T-helper 17 cell (primary cell): ENCODE measurements at places on chromosomes 1 and 21. TPM values are rescaled to one million over a fixed set of nuclear protein-coding genes. Genes with fewer than 3 reads are reported as not detected.

- DNase-seq, result no peak
Measured at GRCh38 chr1:228753786-228754360, 18.6 kb downstream of the RHOU start.

NSL1 gene
- 18.6 TPM for total RNA-seq

ADCY10 gene
- total RNA-seq, result 1.4 TPM

OR2T8 gene
- total RNA-seq, result 0.30 TPM

LCE1C gene
- not detected for total RNA-seq

AMIGO1 gene
- total RNA-seq, result 6.2 TPM

DNA sequence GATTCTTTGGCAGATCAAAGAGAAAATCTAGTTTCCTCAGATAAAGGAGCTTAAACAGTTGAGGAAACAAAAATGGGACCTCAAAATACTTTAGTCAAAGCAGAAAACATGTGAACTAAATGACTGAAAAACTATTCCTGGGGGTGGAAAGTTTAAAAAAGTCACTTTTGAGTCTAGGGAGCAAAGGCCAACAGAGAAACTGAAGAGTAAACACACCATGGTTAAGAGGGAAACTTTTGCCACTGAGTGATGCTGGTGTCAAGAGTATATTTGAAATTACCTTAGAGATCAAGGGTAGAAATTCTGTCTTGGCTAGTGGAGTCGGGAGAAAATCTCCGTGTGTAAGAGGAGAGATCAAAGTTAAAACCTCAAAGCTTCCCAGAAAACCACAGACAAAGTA lies 501.2 kb upstream of the ADGRL4 start:
- DNase-seq, result no peak

CYP4X1 gene
- not detected for total RNA-seq

DPM3 gene
- total RNA-seq, result 32.1 TPM

GRCh38 chr1:5494518-5494917 lies 497.7 kb downstream of the NPHP4 start:
- DNase-seq, result no peak

DNA sequence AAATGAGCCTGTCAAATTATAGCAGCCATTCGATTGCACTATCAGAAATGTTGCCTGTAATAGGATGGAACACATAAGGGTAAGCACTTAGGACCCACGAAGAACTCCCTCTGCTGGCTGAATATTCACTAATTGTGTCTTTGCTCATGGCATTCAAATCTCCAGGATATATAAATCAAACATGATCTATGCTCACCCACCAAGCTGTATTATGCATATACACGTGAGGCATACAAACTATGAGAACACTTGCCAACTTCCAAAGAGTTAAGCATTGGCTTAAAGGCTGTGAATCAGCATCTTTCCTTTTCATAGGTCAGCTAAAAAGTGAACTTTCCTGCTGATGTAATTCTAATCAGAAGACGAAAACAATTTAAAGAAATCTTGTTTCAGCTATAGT lies 34.5 kb downstream of the TMPRSS15 start:
- DNase-seq, result no peak

CCDC24 gene
- 1.4 TPM for total RNA-seq

DUSP12 gene
- 17.2 TPM for total RNA-seq

SLC44A3 gene
- 2.1 TPM for total RNA-seq

- no peak for DNase-seq
Measured at GRCh38 chr21:34908419-34909055, 140.6 kb downstream of the RUNX1 start.

- no peak for DNase-seq
Measured at GRCh38 chr1:230400007-230400344, 26.2 kb downstream of the PGBD5 start.

LIN28A gene
- total RNA-seq, result not detected

DNA sequence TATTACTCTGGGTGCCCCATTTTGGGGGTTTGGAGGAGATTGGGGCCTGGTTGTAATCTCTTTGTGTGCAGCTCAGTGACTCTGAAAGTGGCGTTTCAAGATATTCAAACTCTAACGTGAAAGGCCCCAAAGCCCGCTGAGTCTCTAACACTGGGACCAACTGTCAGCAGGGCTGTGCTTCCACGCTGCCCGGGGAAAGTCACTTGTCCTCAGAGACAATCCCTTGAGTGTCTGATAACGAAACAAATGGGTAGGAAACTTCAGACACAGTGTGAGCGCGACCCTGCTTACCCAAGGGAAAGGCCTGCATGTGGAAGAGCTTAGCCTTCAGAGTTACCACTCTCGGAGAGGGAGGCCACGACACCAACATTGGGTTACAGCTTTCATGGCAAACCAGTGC lies 837 bp downstream of the UBASH3A start:
- no peak for DNase-seq

FCGR3A gene
- total RNA-seq, result 0.31 TPM

KCNN3 gene
- 0.29 TPM for total RNA-seq

DNA sequence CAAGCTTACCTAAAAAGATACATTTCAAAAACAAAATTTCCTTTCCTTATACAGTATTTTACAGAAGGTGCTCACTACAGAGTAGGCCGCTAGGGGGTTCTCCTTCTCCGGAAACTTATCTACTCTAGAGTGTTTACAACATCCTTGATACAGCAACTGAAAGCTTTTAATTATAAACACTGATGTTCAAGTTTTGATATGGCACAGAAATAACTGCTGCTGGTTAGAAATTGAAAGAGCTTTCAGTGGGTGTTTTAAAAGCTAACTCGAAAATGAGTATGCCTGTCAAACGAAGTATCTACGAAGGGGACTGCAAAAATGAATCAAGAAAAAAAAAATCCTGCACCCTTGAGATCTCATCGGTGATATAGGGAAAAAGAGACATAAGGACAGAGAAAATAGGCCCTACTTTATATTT lies 1.0 kb downstream of the YOD1 start:
- no peak for DNase-seq

DNA sequence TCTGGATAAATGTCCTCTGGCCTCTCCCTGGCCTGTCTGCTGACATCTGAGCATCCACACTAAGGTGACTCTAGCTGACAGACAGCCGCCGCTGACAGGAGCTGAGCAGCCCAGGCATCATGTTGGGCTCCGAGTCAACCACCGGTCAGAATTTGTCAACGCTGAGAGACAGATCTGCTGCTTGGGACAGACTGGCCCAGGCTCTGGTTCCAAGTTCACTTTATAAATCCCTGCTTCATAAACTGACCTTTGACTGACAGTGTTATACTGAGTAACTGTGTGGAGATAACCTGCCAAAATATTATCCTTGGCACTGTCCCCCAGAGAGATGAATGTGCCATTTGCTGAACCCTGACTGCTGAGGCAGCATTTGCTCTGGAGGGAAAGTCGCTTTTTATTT lies 616.7 kb downstream of the NPHP4 start:
- DNase-seq, result no peak

GRCh38 chr1:41955461-41956159 lies 36.9 kb upstream of the HIVEP3 start:
- DNase-seq, result no peak

GRCh38 chr1:166283190-166283589 lies 116.4 kb upstream of the FAM78B start:
- DNase-seq, result no peak

DNA sequence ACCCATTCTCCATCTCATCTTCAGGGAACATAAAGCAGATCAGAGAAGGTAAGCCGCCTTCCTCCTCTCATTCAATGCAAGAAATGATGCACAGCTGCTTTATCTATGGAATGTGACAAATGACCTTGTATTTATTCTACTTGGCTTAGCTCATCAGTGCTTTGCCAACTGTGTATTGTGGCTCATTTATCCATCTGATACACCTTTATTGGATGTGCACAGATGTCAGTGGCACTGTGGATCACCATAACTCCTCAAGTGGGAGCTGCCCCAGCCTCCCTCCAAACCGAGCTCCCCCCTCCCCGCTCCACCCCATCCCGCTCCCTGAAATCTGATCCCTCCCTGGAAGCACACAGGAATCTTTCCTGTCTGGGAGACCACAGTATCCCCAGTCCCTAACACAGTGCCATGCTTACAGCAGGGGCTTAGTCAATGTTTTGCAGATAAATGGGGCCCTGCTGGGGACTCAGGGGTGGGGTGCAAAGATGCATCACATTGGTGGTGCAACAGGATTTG lies 156.0 kb upstream of the RAB4A start:
- DNase-seq, result no peak

DNA sequence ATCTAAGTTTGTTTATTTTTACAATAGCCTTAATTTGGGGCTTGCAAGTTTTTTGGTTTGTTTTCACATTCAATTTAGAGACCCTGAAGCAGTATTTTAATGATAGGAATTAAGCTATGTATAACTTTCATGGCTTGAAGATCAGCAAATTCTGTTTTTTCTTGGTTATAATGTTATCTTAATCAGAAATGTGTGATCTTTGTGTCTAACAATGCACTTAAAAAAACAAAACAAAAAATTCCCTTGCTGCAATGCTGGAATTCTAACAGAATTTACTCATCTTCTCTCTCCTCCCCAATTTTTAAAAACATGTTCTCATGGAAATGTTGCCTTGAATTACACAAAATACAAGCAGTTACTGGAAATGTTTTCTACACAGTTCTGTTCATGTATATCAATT lies 113.1 kb downstream of the OLFML2B start:
- no peak for DNase-seq

DNA sequence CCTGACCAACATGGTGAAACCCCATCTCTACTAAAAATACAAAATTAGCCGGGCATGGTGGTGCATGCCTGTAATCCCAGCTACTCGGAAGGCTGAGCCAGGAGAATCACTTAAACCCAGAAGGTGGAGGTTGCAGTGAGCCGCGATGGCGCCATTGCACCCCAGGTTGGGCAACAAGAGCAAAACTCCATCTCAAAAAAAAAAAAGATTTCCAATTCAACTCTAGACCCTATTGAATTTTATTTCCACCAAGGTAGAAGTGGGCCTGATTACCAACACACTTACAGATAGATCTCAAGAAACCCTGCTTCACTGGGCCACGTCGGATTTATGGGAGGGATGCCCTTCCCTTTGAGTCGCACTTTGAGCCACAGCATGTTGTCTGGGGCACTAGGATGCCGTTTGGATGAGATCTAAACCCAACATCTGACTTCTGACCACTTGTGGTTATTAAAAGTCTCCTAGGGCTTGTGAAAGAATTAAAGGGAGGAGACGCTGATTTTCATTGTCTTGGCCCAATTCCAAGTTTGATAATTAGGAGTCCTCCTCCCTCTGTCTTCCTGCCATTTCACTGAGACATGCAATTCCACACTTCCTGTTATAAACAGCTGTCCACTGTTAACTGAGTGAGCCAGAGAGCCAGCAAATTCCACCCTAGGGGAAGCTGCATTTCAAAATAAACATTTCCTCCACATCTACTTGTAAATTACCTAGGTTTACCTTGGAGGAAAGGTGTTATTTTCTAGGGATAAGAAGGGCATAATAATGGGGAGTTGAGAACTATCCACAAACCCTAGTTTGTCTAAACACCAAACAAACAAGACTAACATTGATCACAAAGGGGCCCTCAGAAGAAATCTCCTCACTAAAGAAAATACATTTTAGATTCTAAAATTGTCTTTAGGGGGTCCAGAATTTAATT lies 5.2 kb upstream of the RERE start:
- DNase-seq, result no peak

GRCh38 chr1:86101616-86102015 lies 55.0 kb downstream of the COL24A1 start:
- DNase-seq, result no peak

- DNase-seq, result no peak
Measured at GRCh38 chr1:207032528-207033017, at the start of gene C1orf116. Gene C1orf116, minus strand, starts transcription at chr1:207032756. Its CDS starts 5,158 bp downstream, at chr1:207027598.

ARHGEF19 gene
- total RNA-seq, result 9.1 TPM

LEFTY2 gene
- not detected for total RNA-seq

DNA sequence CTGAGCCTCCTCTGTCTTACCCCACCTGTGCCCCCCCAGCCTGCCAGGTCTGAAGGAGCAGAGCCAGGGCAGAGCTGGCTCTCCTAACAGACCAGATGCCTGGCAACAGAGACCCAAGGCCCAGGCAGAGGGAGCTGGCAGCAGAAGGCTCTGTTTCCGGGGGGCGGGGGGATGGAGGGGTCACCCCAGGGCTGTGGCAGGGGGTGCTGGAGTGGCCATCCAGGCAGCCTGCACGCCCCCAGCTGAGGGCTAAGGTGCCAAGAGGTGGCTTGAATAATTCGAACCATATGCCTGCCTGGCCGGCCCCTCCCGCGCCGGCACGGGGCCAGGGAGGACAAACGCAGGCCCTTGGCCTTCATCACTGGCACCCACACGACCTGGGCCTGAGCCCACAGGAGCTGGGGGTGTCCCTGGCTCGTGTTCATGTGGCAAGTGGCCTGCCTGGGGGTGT lies 16.0 kb upstream of the PLEKHG5 start:
- no peak for DNase-seq

- no peak for DNase-seq
Measured at GRCh38 chr1:228354390-228355320, 52.0 kb downstream of the TRIM11 start.

CYP2J2 gene
- total RNA-seq, result 0.63 TPM

DNA sequence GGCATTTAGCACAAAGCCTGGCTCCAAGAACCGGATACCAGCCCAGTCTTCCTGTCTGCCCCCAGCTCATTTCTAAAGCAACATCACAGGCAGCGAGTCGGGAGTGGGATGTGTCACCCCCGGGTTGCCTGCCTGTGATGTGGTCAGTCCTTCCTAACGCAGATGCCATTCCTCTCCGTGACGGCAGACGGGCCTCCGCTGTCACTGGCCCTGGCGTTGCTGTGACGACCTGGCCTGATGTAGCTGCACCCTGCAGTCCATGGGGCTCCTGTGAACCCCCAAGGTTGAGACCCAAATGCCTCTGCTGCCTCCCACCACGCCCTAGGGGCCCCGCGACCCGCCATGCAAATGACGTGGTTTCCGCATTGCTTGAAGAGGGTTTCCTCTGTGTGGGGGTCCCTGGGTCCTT lies 12.3 kb downstream of the TNFRSF1B start:
- peak; percentile 52 for DNase-seq

RABGAP1L gene
- 112 TPM for total RNA-seq

GRCh38 chr1:11383553-11384169 lies 95.3 kb upstream of the DISP3 start:
- no peak for DNase-seq

GRCh38 chr21:34987501-34988072 lies 61.5 kb downstream of the RUNX1 start:
- no peak for DNase-seq

DNA sequence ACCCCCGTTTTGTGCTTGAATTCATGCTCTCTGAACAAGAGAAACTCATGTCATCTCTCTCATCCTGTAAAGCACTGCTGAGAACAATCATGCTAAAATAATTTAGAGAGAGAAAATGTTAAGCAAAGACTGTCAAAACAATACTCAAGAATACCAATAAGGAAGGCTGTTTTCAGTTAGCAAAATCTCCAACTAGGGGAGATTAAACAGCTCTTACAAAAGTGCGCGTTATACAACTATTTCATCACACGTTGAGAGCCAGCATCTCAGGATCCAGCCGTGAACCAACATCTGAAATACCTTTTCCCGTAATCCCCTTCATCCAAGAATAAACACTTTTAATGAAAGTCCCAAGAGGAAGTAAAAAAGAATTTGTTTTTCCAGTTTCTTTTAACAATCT lies 44.1 kb upstream of the KCNJ15 start:
- DNase-seq, result no peak

GRCh38 chr1:181742426-181742825 lies 259.1 kb downstream of the CACNA1E start:
- DNase-seq, result no peak

CAPN8 gene
- total RNA-seq, result 0.60 TPM

LRRC53 gene
- total RNA-seq, result not detected
